ENCODE measurements at places on chromosomes 12 and 14.

DNA sequence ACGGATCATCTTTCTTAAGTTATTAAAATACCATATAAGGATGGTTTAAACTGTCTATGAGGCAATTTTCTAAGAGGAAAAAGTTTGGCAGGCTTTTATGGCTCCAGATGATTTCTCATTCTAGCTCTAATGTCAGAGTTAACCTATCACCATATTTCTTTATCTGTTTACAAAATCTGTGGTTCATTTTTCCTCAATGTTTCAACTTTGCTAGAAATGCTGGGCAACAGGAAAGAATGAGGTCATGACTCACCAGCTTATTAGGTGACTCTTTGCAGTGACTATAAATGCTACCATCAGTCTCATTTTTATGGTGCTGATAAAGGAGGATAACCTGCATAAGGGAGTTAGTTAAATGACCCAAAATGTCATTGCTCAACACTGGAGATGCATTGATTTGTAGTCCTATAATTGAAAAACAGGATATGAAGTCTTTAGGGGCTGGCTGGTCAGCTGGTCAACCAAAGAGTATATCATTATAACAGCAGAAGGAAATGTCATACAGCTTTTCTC, 45.3 kb upstream of the RAP1B start:
- no peak for DNase-seq
- no peak overlapping the region for H3K4me3 ChIP-seq
- H3K36me3 ChIP-seq = no peaks in the 10 kb centered on the region
- H3K4me1 ChIP-seq = peaks cover 2% of the 10 kb centered on the region
- no peaks in the 10 kb centered on the region for H3K27me3 ChIP-seq

- H3K27ac ChIP-seq = no peak overlapping the region
- H3K27me3 ChIP-seq = no peaks in the 10 kb centered on the region
- H3K4me3 ChIP-seq = no peak overlapping the region
- no peak for DNase-seq
These were observed 332.9 kb downstream of the PCNX1 start for GRCh38 chr14:71240171-71240570.

- no peak overlapping the region for H3K27ac ChIP-seq
- H3K27me3 ChIP-seq = no peaks in the 10 kb centered on the region
- no peak for DNase-seq
These were observed 326.0 kb downstream of the RAD51B start for GRCh38 chr14:68145539-68145938.

GRCh38 chr12:7075518-7075917, 15.0 kb downstream of the C1S start:
- no peak overlapping the region for H3K4me3 ChIP-seq
- no peak overlapping the region for H3K27ac ChIP-seq
- H3K36me3 ChIP-seq = no peaks in the 10 kb centered on the region
- H3K27me3 ChIP-seq = peaks cover 8% of the 10 kb centered on the region
- no peak for DNase-seq
- no peaks in the 10 kb centered on the region for H3K4me1 ChIP-seq

GRCh38 chr12:12612358-12612757, 682 bp downstream of the CREBL2 start:
- H3K4me1 ChIP-seq = peaks cover 31% of the 10 kb centered on the region
- no peak for DNase-seq
- no peaks in the 10 kb centered on the region for H3K27me3 ChIP-seq
- H3K36me3 ChIP-seq = peaks cover 18% of the 10 kb centered on the region

DNA sequence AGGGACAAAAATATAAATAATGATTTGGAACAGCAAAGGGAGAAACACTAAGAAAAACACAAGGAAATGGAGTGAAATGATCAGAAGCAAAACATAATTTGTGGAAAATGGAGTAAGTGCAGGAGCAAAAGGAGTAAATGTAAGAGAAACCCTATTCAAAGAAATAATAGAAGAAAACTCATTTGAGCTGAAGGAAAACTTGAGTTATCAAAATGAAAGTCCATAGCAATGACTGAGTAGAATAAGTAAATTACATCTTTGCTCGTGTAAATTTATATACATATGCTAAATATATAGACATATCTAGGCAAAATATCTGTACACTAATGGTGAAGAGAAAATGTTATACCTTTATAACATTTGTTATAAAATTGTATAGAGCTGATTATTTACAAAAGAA, 194.0 kb downstream of the FOXA1 start:
- H3K36me3 ChIP-seq = no peaks in the 10 kb centered on the region
- H3K4me1 ChIP-seq = no peaks in the 10 kb centered on the region
- H3K27me3 ChIP-seq = no peaks in the 10 kb centered on the region

All from activated B cell treated with CpG ODN at 0.5 μM for 24 hours (primary cell).